Stimulated activated CD8-positive, alpha-beta memory T cell treated with anti-CD3 and anti-CD28 coated beads, Interleukin-15, amount 100 ng/mL, for 24 hours (primary cell): ENCODE measurements at places on chromosomes 5 and 9.
A peak's percentile ranks its signal among the peaks of the same experiment; 100 is the strongest.

DNA sequence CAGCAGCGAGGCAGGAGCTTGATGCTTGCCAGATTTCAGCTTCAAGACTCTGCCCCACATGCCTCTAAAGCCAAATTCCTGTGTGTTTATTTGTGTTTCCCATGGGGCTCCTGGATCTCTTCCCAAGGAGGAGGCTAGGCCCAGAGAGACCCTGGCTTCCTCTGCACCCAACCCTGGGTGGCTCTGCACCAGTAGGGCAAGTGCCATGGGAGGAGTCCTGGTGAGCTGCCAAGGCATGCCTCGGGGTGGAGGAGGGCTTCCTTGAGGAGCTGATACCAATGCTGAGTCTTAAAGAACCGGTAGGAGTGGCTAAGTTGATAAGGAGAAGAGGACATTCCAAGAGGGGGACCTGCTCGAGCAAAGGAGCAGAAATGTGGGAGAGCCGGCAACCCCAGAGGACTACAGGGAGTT, 6.8 kb upstream of the TIFAB start:
- DNase-seq, result no peak

GRCh38 chr5:91028499-91028956, 354.6 kb downstream of the ARRDC3 start:
- no peak for DNase-seq

GRCh38 chr9:133974631-133975341, 17.3 kb downstream of the VAV2 start:
- DNase-seq, result no peak

DNA sequence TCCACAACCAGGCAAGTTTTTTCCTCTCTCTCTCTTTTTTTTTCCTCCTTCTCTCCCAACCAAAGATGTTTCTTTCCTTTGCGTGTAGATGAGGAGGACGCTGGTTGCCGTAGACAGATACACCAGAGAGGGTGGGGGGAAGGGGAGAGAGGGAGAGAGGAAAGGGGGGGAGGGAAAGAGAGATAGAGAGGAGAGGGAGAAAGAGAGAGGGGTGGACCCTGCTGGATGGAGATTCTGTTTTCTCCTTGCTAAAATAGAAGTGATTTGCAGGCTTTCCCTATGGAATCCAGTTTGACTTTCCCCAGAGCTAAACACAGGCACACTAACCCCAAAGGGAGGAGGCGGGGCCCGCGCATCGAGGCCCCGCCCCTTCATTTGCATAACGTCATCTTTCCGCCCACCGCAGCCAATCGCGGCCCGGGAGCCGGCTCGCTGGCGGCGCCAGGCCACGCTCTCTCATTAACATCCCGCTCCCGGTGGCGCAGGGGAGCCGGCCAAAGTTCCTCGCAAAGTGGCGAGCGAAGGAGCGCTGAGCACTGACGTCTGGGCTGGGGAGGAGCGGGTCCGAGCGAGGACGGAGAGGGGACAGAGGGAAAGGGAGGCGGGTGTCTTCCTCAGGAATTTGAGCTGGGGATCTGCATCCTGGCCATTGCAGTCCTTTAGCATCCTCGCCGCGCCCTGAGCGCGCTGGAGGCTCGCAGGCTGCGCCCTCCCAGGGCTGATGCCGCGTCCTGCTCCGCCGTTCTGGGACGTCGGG, 487 bp upstream of the EBF1 start:
- peak; percentile 61 for DNase-seq

- DNase-seq, result peak; percentile 16
Observed at GRCh38 chr9:90142580-90142979, 500.0 kb downstream of the DIRAS2 start.

GRCh38 chr5:68170826-68171558, 44.6 kb upstream of the PIK3R1 start:
- DNase-seq, result no peak

GRCh38 chr5:31855134-31856040, 216.5 kb downstream of the PDZD2 start:
- no peak for DNase-seq

DNA sequence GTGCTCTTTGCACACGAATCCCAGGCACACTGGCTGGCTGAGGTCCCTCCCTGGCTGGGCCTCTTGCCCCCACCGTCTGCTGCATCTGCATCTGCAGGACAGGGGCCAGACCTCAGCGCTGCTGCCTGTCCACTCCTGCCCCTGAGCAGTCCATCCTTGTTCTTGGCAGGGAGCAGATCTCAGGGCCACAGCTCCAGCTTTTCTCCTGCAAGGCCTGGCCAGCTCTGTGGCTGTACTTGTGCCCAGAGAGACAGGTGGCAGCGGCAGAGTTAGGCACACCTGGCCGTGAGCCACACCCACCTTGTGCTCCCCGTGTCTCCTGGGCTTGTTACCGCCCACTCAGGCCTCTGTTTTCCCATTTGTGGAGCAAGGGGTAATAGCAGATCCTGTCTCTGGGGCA, 13.9 kb downstream of the NEK6 start:
- DNase-seq, result no peak

DNA sequence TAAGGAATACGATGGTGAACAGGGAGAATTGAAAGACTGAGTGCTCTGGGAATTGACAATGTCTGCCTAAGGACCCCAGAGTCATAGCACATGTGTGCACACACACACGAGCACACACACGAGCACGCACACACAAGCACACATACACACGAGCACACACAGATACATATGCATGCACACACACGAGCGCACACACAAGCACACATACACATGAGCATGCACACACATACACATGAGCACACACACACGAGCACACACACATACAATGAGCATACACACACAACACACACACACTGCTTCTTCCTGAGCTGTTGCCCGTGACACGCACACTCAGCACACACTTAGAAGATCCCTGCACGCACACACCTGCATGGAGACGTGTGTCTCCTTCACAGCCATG, 10.9 kb upstream of the UNC5A start:
- no peak for DNase-seq

DNA sequence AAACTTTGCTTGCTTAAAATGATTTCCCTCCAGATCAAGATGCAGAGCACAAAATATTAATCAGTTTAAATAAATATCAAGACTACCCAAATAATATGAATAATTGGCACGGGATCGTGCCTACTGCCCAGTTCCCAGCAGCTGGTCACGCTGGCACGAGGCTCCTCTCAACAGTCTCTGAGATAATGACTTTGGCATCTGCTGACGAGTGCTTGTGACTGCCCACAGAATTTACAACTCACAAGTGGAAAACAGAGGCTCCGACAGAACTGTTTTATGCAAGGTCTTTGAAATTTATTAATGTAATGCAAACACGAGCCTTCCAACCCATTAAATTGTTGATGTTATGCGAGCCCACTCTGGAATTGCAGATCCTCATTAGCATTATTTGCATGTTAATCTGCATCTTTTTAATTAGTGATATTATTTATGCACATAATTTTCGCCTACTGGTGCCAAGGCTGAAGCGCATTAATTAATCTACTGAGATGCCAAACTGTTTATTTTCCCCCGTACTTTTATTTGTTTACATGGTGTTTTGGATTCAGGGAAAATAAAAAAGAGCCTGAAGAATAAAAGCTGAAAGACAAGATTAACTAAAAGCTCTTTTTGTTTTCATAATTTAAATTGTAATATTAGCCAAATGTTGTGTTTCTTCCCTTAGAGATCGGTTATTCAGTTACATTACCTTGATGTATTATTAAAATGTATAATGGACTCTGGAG, 369.3 kb upstream of the IRX1 start:
- no peak for DNase-seq

DNA sequence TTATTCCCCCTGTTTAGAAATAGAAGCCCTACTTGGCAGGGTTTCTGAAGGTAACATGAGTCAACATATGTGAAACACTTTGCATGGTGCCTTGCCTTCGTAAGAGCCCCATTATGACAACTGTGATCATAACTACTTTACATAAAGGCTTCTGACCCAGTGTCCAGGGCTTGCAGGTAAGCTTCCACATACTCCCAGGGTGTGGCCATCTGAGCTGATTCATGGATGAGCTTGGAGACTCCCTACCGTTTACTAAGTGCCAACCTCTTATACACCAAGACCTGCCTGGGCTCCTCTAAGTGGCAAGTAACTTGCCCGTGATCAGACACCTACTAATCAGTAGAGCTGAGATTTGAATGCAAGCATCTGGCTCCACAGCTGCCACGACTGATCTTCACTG, 62.8 kb upstream of the C5orf58 start:
- no peak for DNase-seq

GRCh38 chr9:109468927-109469326, 29.2 kb downstream of the PTPN3 start:
- no peak for DNase-seq

DNA sequence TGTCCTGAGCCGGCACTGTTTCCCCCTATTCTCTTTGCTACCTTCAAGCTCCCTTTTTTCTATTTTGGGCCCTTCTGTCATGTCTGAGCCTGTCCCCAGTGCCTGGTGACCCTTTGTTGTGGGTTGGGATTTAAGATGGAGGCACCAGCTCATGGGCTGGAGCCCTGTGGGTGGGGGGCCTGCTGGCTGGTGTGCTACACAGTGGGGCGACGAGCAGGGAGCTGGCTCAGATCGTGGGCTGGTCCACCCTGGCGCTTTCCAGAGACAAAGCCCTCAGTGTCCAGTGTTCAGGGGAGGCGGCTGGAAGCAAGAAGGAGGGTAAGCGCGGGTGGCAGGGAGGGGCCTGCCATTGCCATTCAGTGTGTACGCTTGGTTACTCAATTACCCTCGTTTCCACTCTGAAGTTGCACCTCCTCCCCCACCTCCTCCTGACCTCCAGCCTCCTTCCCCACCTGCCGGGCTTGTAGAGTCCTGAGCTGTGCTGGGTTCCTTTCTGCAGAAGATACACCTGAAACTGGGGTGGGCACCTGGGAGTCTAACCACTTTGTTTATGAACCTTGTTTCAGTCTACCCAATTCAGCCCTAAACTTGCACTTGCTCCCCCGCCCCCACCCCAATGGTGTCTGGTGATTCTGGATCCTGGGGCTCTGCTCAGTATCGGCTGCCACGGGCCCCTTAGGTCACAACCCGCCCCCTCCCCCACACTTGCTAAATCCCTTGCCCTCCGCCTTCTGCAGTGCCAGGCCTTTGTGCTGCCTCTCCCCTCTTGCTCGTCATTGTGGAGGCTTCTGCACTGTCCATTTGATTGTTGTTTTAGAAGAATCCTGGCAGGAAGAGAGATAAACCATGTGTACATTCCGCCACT, 49.9 kb downstream of the MVB12B start:
- no peak for DNase-seq

- DNase-seq, result no peak
Observed at GRCh38 chr5:166013415-166013814, 2278.0 kb upstream of the WWC1 start.

- DNase-seq, result peak; percentile 11
Observed at GRCh38 chr9:123339666-123340510, 16.1 kb upstream of the CRB2 start.
